HEK293T (cell line): ENCODE measurements at places on chromosomes 16 and 17.

DNA sequence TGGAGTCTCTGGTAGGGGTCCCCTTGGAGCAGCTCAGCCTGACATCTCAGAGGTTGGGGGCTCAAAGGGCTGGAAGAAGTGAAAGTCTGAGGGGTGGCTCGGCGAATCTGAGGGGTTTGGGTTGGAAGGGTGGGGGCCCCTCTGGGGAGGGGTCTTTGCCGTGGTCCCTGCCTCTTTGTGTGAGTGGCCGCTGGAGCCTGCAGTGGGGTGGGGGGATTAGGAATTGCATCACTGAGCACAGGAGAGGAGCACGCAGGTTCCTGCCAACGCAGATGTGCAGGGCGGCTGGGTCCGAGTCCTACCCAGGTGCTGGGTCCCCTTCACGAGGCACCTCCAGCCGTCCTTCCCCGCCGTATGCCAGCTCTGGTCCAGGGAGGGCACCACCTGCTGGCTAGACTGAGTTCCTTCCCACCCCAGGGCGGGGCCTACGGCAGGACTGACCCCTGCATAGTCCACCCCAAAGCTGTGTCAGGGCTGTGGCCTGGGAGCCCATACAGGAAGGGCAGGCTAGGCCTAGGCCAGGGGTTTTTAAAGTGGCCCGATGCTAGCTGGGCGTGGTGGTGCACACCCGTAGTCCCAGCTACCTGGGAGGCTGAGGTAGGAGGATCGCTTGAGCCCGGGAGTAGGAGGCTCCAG lies 9.9 kb downstream of the FMNL1 start:
- peak; percentile 51 for DNase-seq

- no peak for DNase-seq
These were observed 1.7 kb upstream of the MAZ start for GRCh38 chr16:29804455-29805231.

DNA sequence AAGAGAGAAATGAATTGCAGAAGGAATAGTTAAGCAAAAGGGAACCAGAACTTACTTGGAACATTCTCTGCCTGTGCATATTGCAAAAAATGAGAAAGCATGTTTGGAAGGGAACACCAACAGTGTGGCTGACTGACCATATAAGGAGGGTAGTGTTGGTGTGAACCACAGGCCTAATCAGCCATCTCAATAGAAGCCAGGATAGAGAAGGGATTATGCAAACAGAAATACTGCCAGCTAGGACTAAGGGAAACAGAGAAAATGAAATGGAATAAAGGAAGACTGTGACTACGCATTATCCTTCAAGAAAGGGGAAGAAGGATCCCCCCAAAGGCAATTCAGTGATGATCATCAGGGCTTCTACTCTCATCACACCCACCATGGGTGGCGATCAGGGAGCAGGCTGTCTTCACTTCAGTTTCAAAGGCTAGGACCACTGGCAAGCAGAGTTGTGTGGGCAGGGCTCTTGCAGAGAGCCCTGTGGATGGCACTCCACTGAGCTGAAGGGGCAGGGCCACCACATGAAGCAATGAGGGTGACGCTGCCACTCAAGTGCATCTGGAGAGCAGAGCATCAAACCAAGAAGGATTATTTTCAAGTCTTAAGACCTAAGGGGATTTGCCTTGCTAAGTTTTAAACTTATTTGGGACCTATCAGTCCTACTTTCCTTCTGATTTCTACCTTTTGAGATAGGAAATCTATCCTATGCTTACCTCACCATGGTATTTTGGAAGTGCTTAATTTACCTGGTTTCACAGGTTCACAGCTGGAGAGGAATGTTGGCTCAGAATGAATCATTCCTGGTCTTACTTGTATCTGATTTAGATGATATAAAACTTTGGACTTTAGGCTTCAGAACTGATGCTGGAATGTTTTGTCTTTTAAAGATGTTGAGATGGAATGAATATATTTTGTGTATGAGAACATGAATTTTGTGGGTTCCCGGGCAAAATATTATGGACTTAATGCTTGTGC lies 140.5 kb downstream of the SSH2 start:
- DNase-seq = no peak

DNA sequence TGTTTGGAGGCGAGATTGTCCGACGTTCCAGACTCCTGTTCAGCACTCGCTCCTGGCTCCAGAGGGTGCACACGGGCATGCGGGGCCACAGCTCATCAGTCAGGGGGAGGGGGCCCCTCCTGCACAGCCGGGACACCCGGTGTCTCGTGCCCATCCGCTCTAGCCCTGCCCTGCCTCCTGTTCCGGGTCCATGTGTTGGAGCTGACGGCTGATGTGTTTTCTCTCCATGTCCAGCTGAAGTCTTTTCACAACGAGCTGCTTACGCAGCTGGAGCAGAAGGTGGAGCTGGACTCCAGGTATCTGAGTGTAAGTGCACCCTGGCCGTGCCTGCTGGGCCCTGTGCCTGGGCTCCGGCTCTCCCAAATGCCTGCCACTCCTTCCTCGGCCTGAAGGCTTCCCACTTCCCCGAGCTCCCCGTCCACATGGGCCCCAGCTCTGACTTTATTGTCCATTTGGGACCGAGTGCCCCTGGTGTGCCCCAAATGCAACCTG lies 50.5 kb downstream of the BAIAP2 start:
- DNase-seq = no peak

DNA sequence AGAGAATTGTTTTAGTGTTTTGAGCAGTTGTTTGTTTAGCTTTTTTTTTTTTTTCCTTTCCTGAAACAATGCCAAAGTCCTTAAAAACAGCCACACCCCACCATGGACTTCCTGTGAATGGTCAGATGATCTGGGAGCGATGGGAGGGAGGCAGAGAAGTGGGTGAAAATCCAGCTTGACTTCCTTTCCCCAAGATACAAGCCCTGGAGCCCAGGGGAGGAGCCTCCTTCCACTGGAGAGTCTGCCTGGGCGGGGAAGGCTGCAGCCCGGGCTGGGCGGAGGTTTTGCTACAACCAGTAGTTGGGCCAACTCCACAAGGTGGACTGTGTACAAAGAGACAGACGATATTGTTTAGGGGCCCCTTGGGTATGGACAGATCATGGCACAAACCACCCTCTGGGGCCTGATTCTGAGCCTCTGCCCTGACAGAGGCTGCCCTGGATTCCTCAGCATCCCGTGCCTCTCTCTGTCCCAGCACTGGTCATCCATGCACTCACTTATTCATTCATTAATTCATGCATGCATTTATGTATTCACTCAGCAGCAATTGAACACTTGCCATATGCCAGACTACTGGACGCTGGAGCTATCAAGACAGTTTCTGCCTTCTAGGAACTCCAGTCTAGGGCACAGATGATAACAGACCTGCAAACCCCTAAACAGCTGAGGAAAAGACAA lies 29.8 kb downstream of the WSB1 start:
- no peak for DNase-seq

DNA sequence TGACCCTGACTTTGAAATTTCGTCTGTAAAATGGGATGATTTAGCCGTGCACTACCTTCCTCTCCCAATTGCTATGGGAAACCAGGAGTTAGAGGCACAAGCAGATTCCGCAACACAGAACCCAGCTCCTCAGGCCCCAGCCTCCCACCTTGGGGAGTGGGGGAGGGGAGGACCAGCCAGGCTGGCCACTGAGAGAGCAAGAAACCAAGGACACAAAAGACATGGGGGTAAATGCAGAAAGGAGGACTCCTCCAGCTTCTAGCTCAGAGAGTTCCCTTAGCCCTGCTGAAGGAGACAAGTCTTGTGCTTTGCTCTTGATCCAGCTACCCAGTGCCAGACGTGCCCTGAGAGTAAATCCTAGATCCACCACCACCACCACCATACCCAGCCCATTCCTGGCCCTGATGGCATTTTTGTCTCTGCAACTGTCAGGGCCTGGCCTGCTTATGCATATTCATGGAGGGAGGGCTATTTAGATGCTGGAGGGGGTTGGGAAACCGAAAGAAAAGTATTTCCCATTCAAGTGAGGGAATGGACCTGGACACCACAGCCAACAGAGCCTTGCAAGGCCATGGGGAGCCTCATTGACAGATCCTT lies 25.9 kb downstream of the PITPNM3 start:
- DNase-seq = no peak

DNA sequence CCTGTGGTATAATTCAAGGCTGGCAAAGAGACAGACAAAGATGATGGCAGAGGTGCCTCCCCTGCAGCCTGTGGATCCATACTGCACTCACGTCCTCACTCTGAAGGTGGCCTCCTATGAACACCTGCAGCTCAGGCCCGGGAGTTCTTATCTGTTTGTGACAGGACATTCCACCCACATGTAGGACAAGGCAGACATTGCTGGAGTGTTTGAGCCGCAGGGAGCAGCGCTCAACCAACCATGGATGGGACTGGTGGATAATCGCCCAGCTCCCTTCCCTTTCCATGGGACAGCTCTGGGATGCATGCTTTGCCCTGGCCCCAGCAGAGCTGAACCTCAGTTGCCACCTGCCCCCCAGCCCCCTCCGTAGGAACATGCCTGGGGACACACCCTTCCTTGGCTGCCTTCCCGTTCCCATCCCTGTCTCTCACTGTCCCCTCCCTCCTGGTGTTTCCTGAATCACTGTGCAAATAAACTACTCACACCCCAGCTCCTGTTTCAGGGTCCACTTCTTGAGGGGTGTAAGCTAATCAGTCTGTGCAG lies 22.2 kb downstream of the ITPRIPL2 start:
- no peak for DNase-seq

- no peak for DNase-seq
These were observed 4.9 kb upstream of the ACTG1 start for GRCh38 chr17:81517339-81518112.
